ENCODE measurements at places on chromosomes 4 and X.

- no peak for DNase-seq
Measured at GRCh38 chr4:24640366-24640765, 56.0 kb upstream of the DHX15 start.

DNA sequence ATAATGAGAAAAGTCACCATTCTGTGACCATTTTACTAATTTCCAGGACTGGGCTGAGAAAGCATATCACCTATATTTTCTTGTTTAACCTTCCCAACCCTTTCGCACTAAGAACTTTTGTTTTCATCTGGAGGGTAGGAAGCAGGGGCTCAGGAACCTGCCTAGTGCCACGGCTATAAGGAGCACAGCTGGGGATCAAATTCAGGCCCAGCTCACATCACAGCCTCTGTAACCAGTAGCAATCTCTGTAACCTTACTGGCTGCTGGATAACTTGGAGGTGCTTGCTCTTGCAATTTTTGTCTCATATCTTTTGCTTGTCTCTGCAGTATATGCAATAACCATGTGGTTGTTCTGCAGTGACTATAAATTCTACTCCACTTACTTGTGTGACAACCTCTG is 76.7 kb upstream of the PLAC1 start:
- DNase-seq = no peak

- DNase-seq = no peak
Measured at GRCh38 chr4:94469221-94469784, 17.6 kb downstream of the PDLIM5 start.

- DNase-seq = no peak
Measured at GRCh38 chrX:2340991-2341390, 159.8 kb downstream of the DHRSX start.

All from EL (cell line).